CD4-positive, alpha-beta T cell treated with Interleukin-1 beta for 1 hour (primary cell): ENCODE measurements at places on chromosomes 16 and 17.

GRCh38 chr16:24984903-24985675 is 30.1 kb downstream of the ARHGAP17 start:
- DNase-seq: no peak

- DNase-seq: no peak
Measured at GRCh38 chr16:3580686-3581085, 3.5 kb upstream of the NLRC3 start.

DNA sequence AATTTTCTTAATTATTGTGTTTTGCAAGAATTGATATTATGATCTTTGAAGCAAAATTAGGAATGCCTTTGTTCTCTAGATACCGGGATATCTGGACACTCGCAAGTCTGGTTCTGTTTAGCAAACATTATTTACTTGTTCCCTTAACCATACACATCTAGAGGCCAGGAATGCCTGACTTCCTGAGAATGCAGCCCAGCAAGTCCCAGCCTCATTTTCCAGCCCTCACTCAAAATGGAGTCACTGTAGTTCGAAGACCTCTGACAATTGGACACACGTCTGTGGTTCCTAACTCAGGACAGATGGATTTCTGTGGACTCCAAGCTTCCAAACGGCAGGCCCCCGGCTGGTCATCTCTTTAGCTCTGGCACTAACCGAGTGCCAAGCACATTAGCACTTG is 355.4 kb upstream of the RBFOX1 start:
- DNase-seq: no peak

DNA sequence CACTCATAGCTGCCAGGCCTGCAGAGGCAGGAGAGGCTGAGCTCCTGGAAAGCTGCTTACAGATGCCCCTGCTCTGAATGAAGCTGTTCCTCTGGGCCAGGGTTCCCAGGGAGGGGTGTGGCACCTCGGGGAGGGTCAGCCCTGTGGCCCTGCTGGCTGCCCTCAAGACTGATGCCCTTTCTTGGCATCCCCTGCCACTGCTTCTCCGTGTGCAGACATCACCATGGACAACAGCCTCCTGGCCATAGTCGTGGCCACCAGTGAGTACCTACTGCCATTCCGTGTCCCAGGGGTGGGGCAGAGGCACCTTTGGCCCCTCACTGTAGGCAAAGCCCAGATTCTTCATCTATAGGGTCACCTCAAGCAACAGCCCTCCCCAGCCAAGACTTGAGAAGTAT is 8.9 kb downstream of the MRPL27 start:
- DNase-seq: no peak

- DNase-seq: peak; percentile 57
Measured at GRCh38 chr17:3750926-3751325, 27.2 kb downstream of the HASPIN start.

DNA sequence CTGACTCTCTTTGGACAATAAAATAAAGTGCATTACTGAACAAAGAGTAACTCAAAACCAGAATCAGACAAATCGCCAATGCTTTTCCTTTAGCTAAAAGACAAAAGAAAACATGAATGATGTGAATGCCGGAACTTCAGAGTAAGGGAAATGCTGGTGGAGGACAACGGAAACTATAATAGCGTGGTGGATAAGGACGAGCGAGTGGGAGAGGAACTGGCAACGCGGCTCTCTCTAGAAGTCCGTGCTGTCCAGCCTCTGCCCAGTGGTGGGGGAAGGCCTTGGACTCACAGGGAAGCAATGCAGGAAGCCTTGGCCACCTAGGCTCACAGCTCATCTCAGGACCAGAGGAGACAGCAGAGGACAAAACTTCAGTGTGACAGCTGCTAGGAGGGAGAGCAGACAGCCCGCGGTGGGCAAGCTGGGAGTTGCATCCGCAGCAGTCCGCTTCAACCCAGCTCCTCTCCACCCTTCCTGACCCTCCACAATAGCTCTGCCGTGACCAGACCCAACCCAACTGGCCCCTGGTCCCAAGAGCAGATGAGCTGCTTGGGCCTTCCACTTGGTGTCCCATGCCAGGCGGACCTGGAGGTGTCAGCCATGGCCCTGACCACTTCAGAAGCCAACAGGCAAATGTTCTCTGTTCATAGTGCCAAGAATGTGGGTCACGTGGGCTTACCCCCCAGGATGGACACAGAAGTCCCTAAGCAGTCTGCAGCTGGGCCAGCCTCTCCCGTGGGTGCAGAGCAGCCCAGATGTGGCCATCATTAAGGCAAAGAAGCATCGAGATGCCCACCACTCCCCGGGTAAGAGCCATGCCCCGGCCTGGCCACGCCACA is 5.3 kb upstream of the FAAP100 start:
- no peak for DNase-seq

DNA sequence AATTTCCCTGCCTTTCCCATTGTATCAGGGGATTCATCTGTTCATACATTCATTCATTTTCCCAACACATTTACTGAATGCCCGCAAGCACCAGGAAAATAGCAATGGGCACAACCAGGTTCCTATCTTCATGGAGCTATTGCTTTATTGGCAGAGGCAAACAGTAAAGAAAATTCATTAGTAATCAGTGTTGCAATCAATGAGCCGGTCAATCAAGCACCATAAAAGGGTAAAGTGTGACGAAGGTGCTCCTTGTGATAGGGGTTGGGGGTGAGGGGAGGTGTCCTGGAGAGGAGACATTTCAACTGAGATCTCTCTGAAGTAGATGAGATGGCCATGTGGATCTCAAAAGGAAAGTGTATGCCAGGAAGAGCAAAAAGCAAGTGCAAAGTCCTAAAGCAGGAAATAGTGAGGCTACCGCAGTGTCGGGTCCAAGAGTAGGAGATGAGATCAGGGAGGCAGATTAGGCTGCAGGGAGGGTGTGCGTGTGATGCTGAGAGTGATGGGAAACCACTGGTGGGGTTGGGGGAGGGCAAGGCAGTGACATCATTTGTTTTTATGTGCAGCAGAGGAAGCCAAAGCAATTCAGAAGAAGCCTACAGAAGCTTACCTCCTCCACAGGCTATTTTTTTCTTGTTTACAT is 28.4 kb downstream of the CDH13 start:
- peak; percentile 83 for DNase-seq

GRCh38 chr17:40561294-40561870 is 3.9 kb downstream of the CCR7 start:
- DNase-seq: no peak

GRCh38 chr17:58337210-58337599 is 8.6 kb upstream of the TSPOAP1 start:
- DNase-seq: peak; percentile 73

DNA sequence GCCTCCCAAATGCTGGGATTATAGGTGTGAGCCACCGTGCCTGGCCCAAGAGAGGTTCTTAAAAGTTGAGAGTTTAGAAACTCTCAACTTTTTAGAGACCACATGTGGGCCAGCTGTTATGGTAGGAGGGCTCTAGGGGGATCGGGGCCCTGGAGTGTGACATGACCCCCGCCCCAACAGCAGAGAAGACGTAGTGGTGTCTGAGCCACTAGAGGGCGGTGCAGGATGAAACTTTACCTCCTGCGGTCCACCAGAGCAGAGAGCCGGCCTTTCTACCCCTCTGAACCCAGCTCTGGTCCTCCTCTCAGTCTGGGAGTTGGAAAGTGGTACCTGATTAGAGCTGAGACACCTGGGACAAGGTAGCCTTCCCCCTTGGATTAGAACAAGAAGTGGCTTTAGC is 7.4 kb downstream of the CDK5RAP3 start:
- DNase-seq: peak; percentile 54

- DNase-seq: peak; percentile 50
Measured at GRCh38 chr16:27232061-27232900, 29.0 kb downstream of the KDM8 start.

DNA sequence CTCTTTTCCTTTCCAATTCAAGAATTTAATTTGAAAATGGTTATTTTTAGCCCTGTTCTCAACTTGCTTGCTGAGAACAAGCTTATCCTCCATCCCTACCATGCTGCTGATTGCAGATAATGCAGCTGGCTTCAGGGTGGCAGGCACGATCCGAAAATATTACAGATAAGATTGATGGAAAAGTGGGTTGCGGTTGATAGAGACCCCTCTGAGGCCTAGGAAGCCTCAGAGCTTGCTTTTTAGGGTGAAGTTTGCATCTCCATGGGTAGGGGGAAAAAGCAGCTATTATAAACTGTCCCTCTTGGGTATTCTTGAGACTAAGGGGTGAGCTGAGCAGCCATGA is 116.5 kb upstream of the GOT2 start:
- DNase-seq: no peak

DNA sequence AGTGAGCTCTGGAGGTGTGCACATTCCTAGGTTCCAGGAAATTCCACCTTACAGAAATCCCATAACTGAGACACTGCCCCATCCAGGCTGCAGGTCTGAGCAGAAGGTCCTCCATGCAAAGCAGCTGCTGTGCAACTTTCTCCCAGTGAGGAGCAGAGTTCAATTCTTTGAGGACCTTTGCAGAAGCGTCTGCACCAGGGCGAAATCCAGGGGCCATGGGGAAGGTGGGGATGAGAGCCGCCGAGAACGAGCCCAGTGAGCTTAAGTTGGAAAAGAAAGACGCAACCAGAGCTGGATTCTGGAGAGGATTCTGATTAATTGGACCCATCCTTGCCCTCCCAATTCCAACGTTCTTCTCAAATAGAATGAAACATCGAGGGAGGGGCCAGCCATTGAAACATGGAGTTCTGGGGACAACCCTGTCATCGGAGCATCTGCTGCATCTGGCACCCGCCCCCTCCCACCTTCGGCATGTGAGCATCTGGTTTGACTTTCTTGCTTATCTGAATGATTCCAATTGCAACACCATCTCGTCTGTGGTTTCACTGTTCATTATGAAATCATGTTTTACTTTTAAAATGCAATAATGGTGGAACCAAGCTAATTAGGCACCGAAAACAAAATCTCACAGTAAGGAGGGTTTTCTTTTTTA is 190.6 kb upstream of the FOXF1 start:
- DNase-seq: no peak

GRCh38 chr16:16982614-16983013 is 488.1 kb downstream of the XYLT1 start:
- DNase-seq: no peak

GRCh38 chr17:33522623-33523022 is 229.5 kb upstream of the ASIC2 start:
- DNase-seq: no peak

- no peak for DNase-seq
Measured at GRCh38 chr16:68071518-68071901, 13.7 kb upstream of the NFATC3 start.

- DNase-seq: no peak
Measured at GRCh38 chr17:80947200-80947940, 44.3 kb upstream of the CHMP6 start.
